ENCODE measurements at places on chromosomes 1 and 21.

DNA sequence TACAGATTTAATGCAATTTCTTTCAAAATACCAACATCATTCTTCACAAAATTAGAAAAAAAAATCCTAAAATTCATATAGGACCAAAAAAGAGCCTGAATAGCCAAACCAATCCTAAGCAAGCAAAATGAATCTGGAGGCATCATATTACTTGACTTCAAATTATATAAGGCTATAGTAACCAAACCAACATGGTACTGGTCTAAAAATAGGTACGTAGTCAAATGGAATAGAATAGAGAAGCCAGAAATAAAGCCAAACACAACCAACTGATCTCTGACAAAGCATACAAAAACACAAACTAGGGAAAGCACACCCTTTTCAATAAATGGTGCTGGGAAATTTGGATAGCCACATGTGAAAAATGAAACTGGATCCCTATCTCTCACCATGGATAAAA lies 112.3 kb upstream of the TSPAN2 start:
- DNase-seq: no peak

DNA sequence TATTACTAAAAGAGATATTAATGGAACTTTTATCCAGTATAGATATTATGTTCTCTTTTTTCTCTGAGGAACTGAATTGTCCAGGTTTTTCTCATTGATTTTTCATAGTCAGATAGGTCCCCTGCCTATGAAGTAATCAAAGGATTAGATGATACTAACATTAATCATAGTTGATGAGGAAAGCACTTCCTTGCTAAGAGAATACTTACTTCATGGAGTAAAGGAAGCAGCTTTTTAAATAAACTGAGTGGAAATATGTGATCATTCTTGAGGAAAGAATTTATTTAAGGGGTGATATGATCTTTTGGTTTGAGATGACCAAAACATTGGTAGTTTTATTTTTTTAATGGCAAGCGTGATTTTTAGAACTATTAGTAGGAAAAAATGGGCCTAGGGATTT lies 58.9 kb downstream of the SWT1 start:
- no peak for DNase-seq

DNA sequence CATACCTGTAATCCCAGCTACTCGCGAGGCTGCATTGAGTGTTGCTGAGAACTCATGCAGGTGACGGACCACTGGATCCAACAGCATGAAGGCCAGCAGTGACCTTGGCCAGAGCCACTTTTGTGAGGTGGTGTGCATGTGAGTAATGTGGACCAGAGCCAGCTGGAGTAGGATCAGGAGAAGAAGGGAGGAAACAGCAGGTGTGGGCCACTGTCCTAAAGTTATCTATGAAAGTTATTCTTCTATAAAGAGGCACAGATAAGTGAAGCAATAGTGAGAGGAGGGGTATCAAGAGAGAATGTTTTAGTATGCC lies 47.8 kb downstream of the TCP10L start:
- DNase-seq: no peak

- DNase-seq: no peak
Observed at GRCh38 chr1:212901290-212901689, 43.2 kb downstream of the FLVCR1 start.

DNA sequence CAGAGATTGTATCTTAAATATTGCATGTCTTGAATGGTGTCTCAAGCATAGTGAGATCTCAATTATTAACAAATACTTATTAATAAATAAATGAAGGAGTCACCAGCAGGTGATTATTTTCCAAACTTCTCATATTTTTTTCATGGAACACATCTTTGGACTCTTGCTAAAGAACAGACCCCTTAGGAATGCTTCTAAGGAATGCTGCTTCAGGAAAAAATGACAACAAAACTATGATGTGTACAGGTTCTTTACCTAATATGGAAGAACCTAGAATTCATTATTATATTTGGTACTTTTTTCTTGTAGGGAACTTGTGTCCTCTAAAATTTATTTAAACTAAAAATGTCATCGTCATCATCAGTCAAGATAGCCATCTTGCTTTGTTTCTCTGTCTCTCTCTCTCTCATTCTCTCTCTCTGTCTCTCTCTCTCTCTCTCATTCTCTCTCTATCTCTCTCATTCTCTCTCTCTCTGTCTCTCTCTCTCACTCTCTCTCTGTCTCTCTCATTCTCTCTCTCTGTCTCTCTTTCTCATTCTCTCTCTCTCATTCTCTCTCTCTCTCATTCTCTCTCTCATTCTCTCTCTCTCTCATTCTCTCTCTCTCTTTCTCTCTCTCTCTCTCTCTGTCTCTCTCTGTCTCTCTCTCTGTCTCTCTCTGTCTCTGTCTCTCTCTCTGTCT lies 63.0 kb upstream of the ETS2 start:
- DNase-seq: no peak

DNA sequence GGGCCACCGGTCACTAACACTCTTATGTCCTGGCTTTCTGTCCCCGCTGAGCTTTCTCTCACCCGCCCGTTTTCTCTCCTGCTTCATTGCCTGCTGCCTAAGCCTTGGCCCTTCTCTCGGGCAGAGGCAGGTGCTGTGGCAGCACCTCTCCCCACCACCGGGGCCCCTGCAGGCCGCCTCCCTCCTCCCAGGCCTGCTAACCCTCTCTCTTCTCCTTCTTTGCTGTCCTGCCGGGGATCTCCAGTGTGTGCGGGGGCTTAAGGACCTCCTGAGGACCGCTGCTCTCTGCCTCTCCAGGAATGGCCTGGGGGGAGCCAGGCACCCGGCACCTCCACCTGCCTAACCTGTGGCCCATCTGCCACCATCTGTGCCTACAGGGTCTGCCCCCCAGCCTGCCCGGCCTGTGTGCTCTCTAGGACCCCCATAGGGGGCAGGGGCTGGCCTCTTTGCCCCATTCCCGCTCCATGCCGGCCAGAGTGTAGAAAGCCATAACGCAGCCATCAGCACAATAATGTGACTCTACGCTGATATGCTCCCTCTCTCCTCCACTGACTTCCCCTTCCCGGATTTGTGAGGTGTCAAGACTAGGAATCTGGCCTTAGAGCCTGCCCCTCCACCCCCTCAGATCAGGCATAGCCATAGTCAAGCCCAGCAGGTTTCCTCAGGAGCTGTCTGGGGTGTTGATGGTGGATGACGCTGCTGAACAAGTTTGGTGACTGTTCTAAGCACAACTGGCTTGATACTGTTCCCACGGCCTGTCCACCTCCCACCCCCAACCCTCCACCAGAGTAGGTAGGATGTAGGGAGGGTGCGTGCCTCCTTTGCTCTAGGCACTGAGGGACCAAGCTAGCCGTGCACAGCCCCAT lies 6.1 kb upstream of the SFN start:
- no peak for DNase-seq

- DNase-seq: no peak
Observed at GRCh38 chr1:1680912-1681273, 11.7 kb downstream of the SLC35E2B start.

DNA sequence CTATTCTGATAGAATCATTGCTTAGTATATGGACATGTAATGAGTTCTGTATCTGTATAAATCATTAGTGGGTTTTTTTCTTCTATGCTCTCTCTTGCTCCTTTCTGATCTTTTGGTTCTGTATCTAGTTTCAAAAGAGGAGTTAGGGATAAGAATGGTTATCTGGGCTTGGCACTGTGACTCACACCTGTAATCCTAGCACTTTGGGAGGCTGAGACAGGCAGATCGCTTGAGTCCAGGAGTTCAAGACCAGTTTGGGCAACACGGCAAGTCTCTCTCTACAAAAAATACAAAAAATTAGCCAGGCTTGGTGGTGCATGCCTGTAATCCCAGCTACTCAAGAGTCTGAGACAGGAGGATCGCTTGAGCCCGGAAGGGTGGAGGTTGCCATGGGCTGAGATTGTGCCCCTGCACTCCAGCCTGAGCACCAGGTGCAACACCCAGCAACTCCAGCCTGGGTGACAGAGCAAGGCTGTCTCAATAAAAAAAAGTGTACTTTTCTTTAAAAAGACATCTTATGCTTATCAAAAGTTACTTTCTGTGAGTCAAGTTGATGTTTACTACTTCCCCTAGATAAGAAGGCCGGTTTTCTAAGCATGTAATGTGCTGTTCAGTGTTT lies 27.7 kb upstream of the AXDND1 start:
- no peak for DNase-seq

DNA sequence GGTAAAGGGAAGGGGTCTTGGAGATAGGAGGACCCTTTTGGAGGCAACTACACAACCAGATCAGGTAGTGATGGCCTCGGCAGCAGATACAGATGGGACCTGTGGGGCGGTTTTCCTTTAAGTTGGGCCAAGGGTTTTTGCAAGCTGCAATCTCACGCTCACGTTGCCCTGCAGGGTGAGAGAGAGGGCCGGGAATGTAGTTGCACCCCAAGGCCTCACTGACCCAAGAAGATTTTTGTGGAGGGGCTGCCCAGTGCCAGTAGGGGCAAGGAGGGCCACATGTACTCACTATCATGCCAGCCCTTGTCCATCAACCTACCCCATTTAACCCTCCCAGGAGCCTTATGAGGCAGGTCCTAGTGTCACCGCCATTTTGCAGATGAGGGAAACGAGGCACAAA lies 57.7 kb upstream of the SELENON start:
- no peak for DNase-seq

DNA sequence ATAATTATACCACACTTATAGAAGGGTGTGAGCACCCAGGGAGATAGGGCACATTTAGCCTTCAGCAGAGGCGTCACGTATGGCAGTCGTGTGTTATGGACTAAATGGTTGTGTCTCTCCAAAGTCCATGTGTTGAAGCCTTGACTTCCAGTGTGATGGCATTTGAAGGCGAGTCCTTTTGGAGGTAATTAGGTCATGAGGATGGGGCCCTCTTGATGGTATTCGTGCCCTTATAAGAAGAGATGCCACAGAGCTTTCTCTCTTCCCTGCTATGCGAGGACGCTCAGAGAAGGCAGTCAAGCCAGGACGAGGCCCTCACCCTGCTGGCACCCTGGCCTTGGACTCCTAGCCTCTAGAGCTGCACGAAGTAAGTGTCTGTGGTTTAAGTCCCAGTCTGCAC lies 375.0 kb upstream of the C1orf174 start:
- no peak for DNase-seq

DNA sequence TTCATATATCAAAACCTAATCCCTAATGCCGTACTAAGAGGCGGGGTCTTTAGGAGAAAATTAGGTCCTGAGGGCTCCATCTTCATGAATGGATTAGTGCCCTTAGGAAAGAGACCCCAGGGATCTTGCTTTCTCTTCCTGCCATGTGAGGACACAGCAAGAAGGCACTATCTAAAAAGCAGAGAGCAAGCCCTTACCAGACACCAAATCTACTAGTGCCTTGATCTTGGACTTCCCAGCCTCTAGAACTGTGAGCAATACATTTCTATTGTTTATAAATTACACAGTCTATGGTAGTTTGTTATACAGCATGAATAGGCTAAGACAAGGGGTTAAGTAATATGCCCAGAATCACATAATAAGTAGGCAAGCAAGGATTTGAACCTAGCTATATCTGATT lies 42.9 kb downstream of the STYXL2 start:
- no peak for DNase-seq

DNA sequence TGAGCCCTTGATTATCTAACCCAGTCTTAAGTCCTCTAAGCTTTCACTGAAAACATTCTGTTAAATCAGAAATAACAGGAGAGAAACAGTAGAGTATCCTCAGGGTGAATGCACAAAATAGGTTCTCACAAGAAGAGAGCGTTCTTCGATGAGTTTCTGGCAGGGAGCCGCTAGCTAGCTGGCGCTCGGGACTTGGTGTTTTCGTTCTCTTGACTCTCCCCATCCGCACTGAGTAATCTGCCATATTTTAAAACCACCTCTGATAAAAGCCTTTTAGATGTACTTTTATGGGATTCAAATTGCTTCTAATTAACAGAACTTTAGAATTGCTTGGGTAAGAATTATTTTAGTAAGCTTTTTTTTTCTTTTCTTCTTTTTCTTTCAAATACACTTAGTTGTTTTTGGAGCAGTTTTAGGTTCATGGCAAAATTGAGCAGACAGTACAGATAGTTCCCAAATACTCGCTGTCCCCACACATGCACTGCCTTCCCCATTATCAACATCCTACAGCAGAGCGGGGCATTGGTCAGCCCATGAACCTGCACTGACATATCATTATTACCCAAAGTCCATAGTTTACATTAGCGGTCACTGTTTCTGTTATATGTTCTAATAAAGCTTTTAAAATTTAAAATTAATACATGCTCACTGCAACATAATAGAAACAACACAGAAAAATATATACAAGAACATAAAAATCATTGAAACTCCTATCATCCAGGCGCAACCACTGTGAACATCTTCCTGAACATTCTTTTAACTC lies 35.4 kb downstream of the PRDM2 start:
- no peak for DNase-seq

- no peak for DNase-seq
Observed at GRCh38 chr1:91700771-91701471, 185.0 kb downstream of the TGFBR3 start.

DNA sequence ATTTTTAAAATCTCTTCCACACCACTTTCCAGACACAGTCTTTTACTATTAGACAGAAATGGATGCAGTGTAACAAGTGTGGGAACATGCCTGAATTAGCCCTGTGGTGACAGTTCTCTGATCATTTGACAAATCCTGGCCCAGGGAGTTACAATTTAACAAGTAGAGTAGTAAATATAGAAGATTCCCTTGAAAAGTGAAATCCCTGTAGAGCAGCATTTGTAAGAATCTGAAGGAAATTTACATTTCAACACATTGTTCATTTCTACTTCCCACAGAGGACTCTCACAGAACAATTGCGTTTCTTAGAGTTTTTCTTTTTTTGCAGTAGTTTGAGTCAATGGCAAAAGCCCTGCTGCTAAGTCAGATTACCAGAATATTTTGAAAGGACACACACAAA lies 458.3 kb upstream of the BRINP3 start:
- no peak for DNase-seq

- no peak for DNase-seq
Observed at GRCh38 chr1:213858581-213858980, 129.2 kb upstream of the PROX1 start.

DNA sequence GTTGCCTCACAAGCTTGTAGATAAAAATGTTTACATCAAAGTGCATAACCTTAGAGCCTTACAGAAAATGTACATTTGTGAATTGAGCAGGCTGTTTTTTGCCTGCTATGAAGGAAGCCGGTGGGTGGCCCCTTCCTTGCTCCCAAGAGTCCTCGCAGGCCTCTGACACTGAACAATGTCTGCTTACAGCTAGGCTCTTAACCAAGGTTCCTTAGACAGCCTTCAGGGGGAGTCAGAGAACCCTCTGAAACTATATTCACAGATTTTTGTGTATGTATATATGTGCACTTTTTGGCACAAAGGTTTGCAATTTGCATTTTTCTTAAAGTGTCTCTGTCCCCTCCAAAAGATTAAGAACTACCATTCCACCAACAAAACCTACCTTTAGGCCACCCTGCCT lies 282.6 kb downstream of the BARHL2 start:
- DNase-seq: no peak

DNA sequence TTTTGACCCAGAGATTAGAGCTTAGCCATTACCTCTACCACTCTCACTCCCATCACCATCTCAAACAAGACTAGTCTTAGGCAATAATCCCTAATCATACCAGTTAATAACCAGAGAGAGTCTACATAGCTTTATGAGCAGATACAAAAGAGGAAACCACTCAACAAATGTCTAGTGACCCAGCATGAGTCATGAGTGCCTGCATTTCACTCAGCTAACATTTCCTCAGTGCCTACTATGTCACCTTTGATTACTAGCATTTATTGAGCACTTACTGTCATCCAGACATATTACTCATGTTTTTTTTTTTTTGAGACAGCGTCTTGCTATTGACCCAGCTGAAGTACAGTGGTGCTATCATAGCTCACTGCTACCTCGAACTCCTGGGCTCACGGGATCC lies 35.9 kb upstream of the GALNT2 start:
- DNase-seq: no peak
